ENCODE measurements at places on chromosomes 16 and 17.

DNA sequence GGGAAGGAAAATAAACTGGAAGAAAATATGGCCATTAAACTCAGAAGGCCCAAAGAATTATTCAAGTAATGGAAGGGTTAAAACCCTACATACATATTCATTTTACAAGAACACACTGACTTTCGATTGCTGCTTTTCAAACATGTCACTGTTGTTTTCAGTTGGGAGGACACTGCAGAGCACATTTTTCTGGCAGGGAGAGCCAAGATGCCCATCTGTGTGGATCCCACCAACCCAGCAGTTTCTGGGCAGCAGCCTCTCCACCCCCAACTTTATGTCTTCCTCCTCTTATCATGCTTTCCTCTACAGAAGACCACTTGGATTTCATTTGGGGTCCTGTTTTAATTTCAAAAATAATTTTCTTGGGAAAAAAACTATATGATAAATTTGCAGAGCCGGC lies 7.1 kb upstream of the CORO6 start:
- DNase-seq: no peak

DNA sequence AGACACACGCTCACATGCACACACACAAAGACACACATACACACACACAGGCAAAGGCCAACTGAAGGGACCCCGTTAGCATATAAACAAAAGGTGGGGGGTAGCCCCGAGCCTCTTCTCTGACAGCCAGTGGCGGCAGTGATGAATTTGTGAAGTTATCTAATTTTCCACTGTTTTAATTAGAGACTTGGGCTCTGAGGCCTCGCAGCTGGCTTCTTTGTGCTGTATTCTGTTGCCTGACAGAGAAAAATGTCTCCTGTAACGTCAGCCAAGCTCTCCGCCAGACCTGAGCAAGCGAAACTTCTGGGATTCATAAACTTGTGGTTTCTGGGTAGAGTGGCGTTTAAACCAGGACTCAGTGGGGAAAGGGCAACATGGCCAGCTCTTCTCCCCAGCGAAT lies 113.9 kb upstream of the FOXF1 start:
- no peak for DNase-seq

DNA sequence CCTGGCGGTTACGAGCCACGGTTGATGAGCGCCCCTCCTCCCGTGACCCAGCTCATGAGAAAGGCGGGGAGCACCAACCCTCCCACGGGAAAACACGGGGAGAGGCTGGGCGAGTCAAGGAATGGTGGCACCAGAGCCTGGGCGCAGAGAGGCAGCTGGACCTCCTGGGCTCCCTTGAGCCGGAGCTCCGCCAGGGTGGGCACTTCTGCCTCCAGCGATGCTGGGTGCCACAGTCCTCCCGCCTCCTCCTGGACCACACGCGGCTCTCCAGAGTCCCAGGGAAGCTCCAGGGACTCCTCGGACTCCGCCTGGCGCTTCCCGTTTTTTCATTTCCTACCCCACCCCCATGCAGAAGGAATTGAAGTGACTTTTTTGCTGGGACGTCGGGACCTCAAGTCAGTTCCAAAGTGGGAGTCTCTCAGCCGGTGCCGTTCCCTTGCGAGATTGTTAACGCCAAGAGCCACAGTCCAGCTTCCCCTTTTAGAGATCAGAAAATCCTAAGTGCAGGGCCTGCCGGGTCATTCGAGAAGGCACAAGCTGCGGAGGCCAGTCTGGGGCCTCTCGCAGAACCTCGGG lies 6.6 kb upstream of the CBX8 start:
- no peak for DNase-seq

DNA sequence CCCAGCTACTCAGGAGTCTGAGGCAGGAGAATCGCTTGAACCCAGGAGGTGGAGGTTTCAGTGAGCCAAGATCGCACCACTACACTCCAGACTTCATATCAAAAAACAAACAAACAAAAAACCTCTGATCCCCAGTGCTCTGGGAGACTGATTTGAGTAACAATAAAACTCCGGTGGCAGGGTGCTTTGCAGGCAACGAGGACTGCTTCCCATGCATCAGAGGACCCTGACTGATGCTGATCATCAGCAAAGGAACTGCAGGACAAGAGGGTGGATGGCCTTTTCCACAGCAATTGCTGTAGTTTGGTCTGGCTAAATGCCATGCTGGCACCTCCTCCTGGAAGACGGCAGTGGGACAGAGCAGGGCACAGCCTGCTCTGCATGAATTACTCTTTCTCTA lies 6.4 kb upstream of the SLC39A11 start:
- DNase-seq: no peak

GRCh38 chr16:85541980-85542900 lies 70.9 kb upstream of the GSE1 start:
- peak; percentile 64 for DNase-seq

DNA sequence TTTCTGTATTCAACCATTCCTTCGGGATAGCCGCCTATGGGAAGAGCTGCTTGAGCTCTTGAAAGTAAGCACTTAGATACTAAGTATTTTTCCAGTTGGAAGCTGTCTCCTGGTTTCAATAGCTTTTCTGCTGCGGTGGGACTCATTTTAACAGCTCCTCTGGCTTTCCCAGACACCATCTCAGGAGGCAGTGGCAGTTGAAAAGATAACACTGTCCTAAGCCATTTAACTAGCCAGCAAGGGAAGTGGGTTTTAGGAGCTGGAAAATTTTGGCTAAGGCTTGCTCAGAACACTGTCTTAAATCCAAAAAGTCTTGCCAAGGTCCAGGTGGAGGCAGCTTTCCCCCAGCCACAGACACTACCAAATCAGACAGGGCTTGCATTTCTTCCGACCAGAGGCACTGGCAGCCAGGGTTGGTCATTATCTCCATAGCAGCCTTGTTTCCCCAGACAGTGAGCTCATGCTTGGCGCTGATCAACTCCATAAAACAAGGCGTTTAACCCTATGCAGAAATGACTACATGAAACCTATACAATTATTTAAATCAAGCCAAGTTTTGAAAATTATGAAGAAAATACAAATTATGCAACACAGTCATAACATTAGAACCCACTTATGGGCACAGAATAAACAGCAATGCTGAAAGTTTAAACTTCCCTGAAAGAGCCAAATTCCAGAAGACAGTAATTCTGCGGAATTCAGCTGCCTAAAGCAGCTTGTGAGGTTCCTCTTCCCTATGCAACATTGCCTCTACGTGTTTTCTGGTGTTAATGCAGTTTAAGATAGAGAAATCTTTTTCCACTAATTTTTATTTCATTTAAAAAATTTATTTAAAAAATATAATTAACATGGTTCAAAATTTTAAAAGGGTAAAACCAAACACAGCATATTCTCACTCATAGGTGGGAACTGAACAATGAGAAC lies 25.0 kb downstream of the GABARAPL2 start:
- no peak for DNase-seq

- DNase-seq: no peak
These were observed 12.6 kb upstream of the CLUH start for GRCh38 chr17:2723997-2724783.

DNA sequence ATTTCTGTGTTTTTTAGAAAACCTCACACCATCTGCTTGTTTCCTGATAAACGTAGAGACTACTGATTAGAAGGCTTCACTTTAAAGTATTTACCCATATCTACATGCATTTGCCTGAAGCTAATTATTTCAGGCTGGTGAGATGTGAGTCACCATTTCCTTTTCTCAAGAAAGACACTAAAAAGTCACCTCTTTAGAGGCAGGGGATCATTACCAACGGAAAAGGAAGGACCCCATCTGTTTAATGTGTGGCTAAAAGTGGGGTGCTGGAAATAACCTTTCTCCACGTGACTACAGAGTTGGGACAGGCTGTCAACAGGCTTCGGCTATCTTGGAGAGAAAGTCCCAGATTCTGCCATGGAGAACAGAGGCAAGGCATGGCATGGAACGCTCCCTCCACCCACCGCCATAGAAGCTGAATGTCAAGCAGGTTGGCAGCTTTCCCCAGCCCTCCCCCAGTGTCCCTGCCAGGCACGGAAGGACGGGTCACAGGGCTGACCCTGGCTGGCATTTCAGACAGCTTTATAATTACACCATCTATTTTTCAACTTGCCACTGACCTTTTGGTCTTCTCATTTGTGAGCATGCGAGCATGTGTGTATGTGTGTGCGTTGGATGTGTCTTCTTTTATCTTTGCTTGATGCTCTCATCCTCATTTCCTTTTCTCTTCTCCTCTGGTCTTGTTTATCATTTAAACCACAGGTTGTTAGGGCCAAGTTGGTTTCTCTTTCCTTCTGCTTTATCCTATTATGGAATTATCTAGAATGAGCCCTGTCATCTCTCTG lies 157.0 kb downstream of the CPPED1 start:
- DNase-seq: no peak

GRCh38 chr16:84136331-84137125 lies 8.4 kb downstream of the HSDL1 start:
- peak; percentile 34 for DNase-seq

DNA sequence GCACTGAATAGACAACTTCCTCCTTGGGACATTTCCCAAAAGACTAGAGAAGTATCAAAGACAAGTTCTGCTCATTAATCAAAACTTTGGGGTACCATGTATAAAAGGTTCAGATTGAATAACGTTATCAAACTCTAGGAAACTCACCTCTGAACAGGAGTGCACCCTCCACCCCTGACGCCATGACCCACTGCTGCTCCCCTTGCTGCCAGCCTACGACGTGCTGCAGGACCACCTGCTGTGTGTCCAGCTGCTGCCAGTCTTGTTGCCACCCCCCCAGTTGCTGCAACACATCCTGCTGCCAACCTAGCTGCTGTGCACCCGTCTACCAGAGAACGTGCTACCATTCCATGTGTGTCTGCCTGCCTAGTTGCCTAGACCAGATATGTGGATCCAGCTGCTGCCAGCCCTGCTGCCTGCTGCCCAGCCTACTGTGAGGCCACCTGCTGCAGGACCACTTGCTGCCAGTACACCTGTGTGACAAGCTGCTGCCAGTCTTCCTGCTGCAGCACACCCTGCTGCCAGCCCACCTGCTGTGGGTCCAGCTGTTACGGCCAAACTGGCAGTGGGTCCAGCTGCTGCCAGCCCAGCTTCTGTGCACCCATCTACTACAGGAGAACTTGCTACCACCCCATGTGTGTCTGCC lies 13.8 kb upstream of the KRTAP9-2 start:
- DNase-seq: no peak

GRCh38 chr16:24734382-24734781 lies 4.9 kb downstream of the TNRC6A start:
- no peak for DNase-seq

DNA sequence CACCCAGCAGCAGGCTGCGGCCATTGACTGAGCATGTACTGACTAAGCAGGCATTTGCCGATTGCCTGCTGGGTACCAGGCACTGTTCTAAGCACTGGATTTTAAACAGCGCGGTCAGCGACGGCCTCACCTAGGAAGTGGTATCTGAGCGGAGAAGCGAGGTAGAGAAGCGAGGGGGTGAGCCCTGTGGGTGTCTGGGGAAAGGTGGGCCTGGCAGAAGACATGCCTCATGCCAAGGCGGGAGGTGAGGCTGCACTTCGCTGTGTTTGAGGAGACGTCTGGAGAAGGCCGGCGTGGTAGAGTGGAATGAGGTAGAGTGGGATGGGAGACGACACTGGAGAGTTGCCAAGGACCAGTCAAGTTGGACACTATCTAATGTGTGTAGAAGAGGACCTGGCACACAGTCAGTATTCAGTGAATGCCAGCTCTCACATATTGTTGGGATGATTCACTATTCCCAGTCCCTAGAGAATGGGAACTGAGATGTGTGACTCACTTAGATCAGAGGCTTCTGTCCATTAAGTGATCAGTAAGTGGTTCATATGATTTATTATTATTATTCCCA lies 14.4 kb downstream of the SYCE1L start:
- peak; percentile 39 for DNase-seq

DNA sequence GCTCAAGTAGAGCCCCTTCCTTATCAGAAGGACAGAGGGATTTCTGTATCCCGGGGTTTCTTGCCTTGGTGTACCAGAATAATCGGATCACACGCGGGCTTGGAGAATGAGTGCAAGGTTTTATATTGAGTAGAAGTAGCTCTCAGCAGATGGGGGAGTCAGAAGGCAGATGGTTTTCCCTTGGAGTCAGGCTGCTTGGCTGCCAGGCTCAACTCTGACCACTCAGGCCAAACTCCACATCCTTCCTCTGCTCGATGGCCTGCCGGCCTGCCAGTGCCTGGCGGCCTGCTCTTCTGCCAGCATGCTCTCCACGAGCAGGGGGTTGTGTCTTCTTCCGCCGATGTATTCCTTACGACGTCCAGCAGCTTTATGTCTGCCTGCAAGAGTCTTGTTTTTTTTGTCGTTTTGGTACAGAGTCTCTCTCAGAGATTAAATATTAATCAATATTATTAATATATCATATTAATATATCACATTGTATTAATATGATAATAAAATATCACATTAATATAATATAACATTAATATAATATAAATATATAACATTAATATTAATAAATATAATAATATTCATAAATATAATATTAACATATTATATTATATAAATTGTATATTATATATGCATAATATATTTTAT lies 229.2 kb upstream of the WSCD1 start:
- DNase-seq: peak; percentile 87

DNA sequence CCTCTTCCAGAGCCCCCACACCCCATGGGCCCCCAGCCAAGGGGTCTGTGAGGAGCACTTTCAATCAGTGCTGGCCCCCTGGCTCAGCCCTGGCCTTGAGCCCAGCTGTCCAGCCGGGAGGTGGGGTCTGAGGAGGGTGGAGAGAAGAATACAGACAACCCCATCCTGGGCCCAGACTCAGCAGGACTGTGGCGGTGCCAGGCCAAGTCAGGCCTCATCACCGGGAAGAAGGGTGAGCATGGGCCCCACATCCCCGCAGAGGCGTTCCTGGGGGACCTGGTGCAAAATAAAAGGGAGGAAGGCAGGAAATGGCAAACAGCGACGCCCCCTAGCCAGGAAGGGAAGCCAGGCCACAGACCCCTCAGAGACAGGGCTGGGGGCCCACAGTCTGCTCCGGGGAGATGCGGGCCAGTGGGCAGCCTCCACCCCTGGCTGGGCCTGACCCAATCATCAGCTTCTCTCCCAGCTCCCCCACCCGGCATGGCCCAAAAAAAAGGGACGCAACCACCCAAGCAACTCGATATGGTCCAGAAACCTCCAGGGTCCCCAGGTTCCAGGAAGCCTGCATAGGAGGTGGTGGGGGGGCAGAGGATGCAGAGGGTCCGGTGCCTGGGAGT lies 20.6 kb downstream of the ZNF423 start:
- no peak for DNase-seq

- DNase-seq: no peak
These were observed 640 bp upstream of the NAGLU start for GRCh38 chr17:42535155-42536047.

GRCh38 chr16:80014241-80014939 lies 413.9 kb upstream of the MAF start:
- DNase-seq: no peak

GRCh38 chr16:58107228-58107627 lies 22.0 kb downstream of the CFAP20 start:
- no peak for DNase-seq

Data from cerebellar cortex (tissue), 1 donor.